Stimulated activated CD4-positive, alpha-beta T cell treated with anti-CD3 and anti-CD28 coated beads, TNF-alpha, amount 100 ng/mL, for 4 hours (primary cell): ENCODE measurements at places on chromosomes 5 and 9.

DNA sequence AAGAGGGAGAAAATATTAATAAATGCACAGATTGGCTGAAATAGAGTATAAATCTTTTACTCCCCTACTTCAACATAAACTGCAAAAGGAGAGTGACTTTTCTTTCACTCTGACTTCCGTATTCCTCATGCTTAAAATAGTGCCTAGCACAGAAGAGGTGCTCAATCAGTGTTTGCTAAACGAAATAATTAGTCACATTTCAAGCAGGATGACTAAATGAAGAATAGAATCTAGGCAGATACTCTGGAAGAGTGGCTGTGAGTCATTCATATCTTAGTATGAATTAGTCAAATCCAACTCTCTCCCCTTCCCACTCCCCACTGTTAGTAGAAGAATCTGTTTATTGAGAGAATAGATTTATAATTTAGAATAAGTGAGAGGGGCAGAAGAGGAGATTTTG is 4.8 kb downstream of the CD274 start:
- DNase-seq: no peak

DNA sequence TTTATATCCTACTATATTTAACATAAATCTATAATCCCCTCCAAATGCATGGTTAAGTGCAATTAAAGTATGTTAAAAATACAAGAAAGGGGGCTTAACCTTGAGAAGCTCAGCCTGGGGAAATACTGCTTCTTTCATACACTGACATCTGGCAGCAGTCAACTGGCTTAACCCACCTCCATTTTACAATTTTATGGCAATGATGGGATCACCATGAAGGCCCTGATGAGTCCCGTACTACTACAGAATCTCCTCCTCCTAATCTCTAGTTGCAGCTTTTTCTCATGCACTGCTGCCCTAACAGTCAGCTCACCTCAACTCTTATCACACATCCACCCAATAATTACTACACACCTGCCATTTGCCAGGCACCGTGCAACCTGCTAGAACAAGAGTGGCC is 40.9 kb downstream of the ZNF608 start:
- DNase-seq: no peak

GRCh38 chr5:60888359-60889061 is 44.4 kb upstream of the ELOVL7 start:
- no peak for DNase-seq

GRCh38 chr5:67021031-67021430 is 175.6 kb downstream of the CD180 start:
- no peak for DNase-seq

- DNase-seq: no peak
Observed at GRCh38 chr9:109477258-109478050, 20.7 kb downstream of the PTPN3 start.

- no peak for DNase-seq
Observed at GRCh38 chr5:38650540-38650939, 94.1 kb upstream of the LIFR start.

DNA sequence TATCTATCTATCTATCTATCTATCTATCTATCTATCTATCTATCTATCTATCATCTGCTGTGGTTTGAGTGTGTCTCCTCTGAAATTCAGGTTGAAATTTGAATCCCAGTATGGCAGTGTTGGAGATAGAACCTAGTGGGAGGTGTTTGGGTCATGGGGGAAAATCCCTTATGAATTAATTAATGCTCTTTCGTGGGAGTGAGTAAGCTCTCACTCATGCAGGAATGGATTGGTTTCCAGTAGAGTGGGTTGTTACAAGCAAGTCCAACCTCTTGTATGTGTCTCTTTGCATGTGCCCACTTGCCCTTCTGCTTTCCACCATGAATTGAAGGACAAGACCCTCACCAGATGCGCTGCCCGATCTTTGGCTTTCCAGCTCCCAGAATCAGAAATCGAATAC is 113.0 kb downstream of the ANXA1 start:
- no peak for DNase-seq

DNA sequence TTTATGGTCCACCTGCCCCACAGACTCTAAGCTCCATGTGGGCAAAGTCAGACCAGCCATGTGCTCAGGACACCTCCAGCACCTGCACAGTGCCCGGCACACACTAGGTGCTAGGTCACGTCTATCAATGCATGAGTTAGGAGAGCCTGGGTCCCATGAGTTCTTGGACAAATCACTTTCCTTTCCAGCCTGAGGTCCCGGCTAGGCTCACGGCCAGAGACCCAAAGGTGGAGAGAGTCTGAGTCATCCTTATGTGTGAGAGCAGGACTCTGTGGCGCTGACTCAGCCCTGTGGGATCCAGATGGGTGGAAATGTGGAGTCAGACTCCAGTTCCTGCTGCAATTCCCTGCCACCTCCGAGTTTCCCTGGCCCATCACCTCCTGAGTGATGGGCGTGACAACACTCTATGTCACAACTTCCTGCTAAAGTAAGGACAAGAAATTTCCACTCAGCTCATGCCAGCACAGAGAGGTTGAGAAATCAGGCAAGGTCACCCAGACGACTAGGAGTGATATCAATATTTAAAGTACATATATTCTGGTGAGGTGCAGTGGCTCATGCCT is 2.5 kb upstream of the ST6GALNAC4 start:
- no peak for DNase-seq

- no peak for DNase-seq
Observed at GRCh38 chr9:71541436-71541835, 226.9 kb downstream of the CEMIP2 start.

DNA sequence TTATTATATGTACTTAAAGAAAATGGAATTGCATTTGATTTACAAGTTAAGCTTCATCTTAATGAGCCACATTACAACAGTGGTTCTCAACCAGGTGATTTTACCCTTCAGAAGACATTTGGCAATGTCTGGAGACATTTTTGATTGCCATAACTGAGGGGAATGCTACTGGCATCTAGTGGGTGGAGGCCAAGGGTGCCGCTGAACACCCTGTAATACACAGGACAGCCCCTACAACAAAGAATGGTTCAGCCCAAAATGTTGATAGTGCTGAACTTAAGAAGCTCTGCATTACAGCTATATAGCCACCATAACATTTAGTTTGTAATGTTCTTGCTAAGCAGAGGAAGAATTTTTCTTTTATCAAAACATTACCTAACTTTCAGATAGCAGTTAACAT is 103.1 kb downstream of the PAM start:
- no peak for DNase-seq

GRCh38 chr9:83061990-83062650 is 822 bp downstream of the RASEF start:
- DNase-seq: no peak

GRCh38 chr9:92616655-92617111 is 53.2 kb downstream of the IPPK start:
- DNase-seq: no peak

- no peak for DNase-seq
Observed at GRCh38 chr5:108003178-108003577, 332.4 kb upstream of the EFNA5 start.

DNA sequence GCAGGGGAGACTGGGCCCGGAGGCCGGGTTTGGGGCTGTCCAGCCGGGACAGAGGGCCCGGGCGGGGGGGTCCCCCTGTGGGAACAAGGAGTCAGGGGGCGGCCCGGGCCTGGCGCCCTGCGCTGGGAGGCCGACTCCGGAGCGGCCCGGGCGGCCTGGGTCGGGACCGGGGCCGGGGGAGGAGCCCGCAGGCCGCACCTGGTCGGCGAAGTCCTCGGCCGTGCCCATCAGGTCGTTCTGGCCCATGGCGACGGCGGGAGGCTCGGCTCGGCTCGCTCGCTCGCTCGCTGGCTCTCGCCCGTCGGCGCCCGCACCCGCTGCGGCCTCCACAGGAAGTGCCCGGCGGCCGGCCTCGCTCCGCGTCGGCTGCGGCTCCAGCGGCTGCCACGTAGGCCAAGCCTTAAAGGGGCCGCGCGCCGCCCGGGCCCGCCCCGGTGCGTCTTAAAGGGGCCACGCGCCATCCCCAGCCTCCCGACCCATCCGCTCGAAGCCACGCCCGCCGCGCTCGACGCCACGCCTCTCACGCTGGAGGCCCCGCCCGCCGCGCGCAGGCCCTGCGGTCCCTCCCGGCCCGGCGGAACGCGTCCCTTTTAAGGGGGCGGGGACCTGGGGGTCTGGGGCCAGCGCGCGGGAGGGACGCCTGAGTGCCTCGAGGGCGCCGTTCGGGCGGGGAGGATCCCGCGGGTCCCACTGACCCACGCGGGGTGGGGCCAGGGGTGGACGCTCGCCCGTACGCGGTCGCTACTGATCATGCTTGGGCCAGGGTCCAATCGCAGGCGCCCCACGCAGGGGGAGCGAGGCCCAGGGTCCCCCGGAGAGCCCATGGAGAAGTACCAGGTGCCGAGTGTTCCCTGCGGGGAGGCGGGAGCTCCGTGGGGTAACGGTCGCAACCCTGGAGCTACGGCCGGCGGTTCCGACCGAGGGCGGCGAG is at the start of the genes STKLD1 and SURF4:
Gene STKLD1, plus strand, starts transcription at position 643 of the 931 bp plus-strand sequence. Its CDS starts 108 bp downstream, at position 751.
Gene SURF4, minus strand, starts transcription at position 337 of the 931 bp plus-strand sequence. Its CDS starts 91 bp downstream, at position 246.
- peak; percentile 93 for DNase-seq

- no peak for DNase-seq
Observed at GRCh38 chr5:119346394-119346793, 9.4 kb upstream of the TNFAIP8 start.

- DNase-seq: no peak
Observed at GRCh38 chr5:110343616-110344015, 382.9 kb downstream of the TMEM232 start.

DNA sequence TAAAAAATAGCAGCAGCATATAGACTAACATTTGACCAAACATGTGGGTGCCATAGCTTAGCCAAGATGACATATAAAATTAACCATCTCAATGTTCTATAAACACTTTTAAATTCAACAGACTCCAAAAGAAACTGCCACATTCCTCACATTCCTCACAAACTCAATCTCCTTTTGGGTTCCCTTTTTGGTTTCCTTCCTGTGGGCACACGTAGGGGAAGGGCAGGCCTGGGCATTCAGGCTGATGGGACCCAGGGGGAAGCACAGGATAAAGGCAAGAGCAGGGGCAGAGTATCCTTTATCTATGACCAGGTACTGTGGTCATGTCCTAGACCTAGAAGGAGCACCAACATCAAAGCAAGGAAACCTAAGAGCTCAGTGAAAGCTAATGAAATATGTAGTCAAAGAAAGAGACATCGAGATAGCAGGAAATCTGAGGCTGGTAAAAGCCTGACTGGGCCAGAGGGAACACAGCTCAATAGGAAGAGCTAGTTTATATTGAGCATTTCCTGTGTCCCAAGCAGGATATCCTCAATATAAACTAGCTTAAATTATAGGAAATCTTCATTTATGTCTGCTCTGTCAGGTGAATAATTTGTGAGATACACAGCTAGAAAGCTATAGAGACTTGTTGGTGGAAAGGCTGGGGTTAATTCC is 13.6 kb upstream of the ERAP1 start:
- no peak for DNase-seq

- no peak for DNase-seq
Observed at GRCh38 chr9:109351032-109351431, 30.2 kb upstream of the EPB41L4B start.

GRCh38 chr5:89028595-89029285 is 145.8 kb upstream of the MEF2C start:
- no peak for DNase-seq

- DNase-seq: no peak
Observed at GRCh38 chr5:156588306-156588705, 261.3 kb downstream of the SGCD start.
